Progenitor cell of endocrine pancreas (in vitro differentiated cells): ENCODE measurements at places on chromosomes 7 and 10. TPM values are rescaled to one million over a fixed set of nuclear protein-coding genes. Genes with fewer than 3 reads are reported as not detected.

Gene FEZF1
- not detected in 2 replicates for total RNA-seq

Gene MACC1
- total RNA-seq = 16.1 and 21.3 TPM in 2 replicates

Gene ITPRID1
- 3.1 and 3.9 TPM in 2 replicates for total RNA-seq

Gene EPO
- total RNA-seq = 0.22 and 0.29 TPM in 2 replicates

Gene ZFAND2A
- total RNA-seq = 14.1 and 16.8 TPM in 2 replicates

Gene OR13A1
- 0.38 TPM in 2 replicates for total RNA-seq

DNA sequence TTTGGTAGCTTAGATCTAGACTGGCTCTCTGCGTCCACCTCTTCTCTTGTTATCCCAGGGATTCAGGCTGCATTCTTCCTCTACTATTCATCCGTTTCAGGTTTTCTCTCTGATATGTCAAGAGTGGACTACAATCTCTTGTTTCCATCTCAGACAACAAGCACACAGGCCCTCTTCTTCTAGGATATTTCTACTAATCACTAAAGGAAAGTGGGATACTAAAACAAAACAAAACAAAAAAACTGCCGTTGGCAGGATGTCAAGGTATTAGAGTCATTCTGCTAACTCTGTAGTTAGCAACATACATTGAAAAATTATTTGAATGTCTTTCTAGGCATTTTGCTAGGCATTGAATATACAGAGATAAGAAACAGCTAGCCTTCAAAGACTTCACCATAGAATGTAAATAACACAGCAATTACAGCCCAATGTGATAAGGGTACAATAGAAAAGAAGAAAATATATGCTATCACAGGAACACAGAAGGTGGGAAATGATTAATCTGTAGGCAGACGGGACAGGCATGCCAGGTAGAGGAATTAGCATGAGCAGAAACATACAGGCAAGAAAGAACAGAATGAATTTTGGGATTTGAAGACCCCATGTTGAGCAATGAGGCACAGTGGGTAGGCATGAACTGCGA, 210.5 kb downstream of the CSTF2T start:
- H3K4me1 ChIP-seq = peaks cover 7% of the 10 kb centered on the region
- DNase-seq = no peak
- H3K27me3 ChIP-seq = peaks cover 3% of the 10 kb centered on the region
- H3K36me3 ChIP-seq = no peaks in the 10 kb centered on the region
- no peak overlapping the region for H3K4me3 ChIP-seq
- H3K27ac ChIP-seq = no peak overlapping the region

- H3K27ac ChIP-seq = no peak overlapping the region
- H3K27me3 ChIP-seq = no peaks in the 10 kb centered on the region
- peaks cover 22% of the 10 kb centered on the region for H3K4me1 ChIP-seq
- peaks cover 5% of the 10 kb centered on the region for H3K36me3 ChIP-seq
- DNase-seq = no peak
These were observed 125.9 kb downstream of the GRK5 start for GRCh38 chr10:119333146-119333792.

- H3K27ac ChIP-seq = no peak overlapping the region
- H3K4me1 ChIP-seq = peaks cover 2% of the 10 kb centered on the region
- no peaks in the 10 kb centered on the region for H3K36me3 ChIP-seq
- H3K4me3 ChIP-seq = no peak overlapping the region
These were observed 63.6 kb upstream of the IGFBP3 start for GRCh38 chr7:45984386-45985295.

- H3K36me3 ChIP-seq = no peaks in the 10 kb centered on the region
- H3K4me1 ChIP-seq = peaks cover 7% of the 10 kb centered on the region
- H3K27me3 ChIP-seq = peaks cover 30% of the 10 kb centered on the region
- no peak for DNase-seq
These were observed 326.4 kb downstream of the KCNMA1 start for GRCh38 chr10:77311186-77311585.

GRCh38 chr10:127756264-127756663, 19.3 kb downstream of the FOXI2 start:
- H3K4me3 ChIP-seq = no peak overlapping the region
- no peak overlapping the region for H3K27ac ChIP-seq
- H3K4me1 ChIP-seq = no peaks in the 10 kb centered on the region
- no peaks in the 10 kb centered on the region for H3K36me3 ChIP-seq

- H3K4me1 ChIP-seq = peaks cover 14% of the 10 kb centered on the region
- no peak for DNase-seq
- no peak overlapping the region for H3K4me3 ChIP-seq
- H3K27ac ChIP-seq = peak overlapping the region; percentile 69
- H3K27me3 ChIP-seq = no peaks in the 10 kb centered on the region
These were observed 14.4 kb upstream of the RBM20 start for GRCh38 chr10:110629680-110630191.

- H3K36me3 ChIP-seq = peaks cover 34% of the 10 kb centered on the region
- no peaks in the 10 kb centered on the region for H3K4me1 ChIP-seq
- H3K27ac ChIP-seq = no peak overlapping the region
- DNase-seq = no peak
These were observed 21.9 kb downstream of the EIF3B start for GRCh38 chr7:2376351-2377154.

DNA sequence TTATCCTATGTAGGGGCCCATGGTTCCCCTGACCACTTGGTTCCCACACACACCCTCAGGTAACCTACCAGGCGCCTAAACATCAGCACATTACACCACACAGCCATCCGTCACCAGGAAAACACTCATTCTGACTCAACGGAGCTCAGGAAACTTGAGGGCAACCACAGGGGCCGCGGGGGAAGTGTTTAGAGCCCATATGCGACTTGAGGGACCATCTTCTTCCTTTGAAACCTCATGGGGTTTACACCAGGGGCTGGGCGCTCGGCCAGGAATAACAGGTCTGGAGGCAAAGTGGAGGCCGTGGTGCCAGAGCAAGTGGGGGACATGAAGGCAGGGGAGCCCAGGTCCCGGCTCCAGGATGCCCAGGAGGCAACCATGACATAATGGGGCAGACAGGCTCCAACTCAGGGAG, 1.5 kb downstream of the STX1A start:
- H3K4me3 ChIP-seq = peak overlapping the region; percentile 66
- H3K36me3 ChIP-seq = no peaks in the 10 kb centered on the region
- H3K27ac ChIP-seq = peak overlapping the region; percentile 41
- peaks cover 9% of the 10 kb centered on the region for H3K27me3 ChIP-seq
- H3K4me1 ChIP-seq = peaks cover 21% of the 10 kb centered on the region

DNA sequence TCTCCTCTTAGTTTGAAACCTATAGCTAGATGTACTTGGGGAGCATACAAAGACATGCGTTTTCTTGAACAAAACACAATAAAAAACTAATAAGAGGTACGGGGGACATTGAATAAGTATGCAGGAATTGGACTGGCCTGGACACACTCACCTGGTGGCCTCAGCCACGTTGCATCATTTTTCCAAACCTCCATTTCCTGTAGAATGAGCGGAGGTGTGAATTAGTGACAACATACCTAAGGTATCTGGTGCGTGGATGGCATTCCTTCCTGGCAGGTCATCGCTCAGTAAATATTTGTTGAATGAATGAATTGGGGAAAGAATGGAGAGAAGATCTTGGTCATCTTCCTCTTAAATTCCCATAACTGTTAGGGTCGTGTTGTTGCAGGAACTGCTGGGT, 103.2 kb upstream of the CTBP2 start:
- H3K4me1 ChIP-seq = peaks cover 6% of the 10 kb centered on the region
- H3K4me3 ChIP-seq = no peak overlapping the region
- H3K36me3 ChIP-seq = no peaks in the 10 kb centered on the region

DNA sequence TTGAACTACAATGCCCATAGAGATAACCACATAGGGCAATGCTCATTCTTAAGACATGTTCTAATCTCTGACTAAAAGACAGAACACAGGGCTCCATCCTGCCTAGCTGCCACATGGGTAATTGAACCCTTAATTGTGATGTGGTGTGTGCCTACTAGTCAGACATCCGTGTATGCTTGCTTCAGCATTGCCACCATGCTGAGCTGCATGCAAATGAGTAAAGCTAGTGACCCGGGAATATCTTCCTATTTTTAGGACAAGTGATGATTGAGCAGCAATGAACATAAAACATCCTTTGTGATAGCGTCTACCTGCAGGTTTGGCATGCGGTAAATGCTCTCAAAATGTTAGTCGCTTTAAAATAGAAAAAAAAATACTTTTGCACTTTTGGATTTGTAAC, 115.8 kb downstream of the MAGI2 start:
- H3K27me3 ChIP-seq = no peaks in the 10 kb centered on the region
- no peak overlapping the region for H3K4me3 ChIP-seq
- no peaks in the 10 kb centered on the region for H3K4me1 ChIP-seq
- no peak for DNase-seq

DNA sequence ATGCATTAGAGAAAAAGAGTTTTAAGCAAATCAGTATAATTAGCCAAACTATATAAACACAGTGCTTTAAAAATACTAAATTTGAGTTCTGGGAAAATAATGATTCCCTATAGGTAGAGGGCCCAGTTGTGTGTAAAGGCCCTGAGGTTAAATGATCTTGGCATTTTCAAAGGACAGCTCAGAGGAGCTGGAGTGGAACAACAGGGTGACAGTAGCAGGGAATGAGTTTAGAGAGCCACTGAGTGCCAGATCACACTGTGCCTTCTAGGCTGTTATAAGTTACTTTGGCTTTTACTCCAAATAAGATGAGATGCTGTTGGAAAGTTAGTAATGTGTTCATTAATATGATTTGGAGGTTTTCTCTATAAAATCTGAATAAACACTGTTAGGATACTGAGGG, 34.6 kb downstream of the VWDE start:
- H3K27me3 ChIP-seq = no peaks in the 10 kb centered on the region
- H3K4me3 ChIP-seq = no peak overlapping the region
- no peaks in the 10 kb centered on the region for H3K4me1 ChIP-seq
- DNase-seq = no peak
- H3K36me3 ChIP-seq = no peaks in the 10 kb centered on the region

GRCh38 chr10:118246332-118247295, 95.5 kb downstream of the FAM204A start:
- peaks cover 95% of the 10 kb centered on the region for H3K27me3 ChIP-seq
- H3K36me3 ChIP-seq = no peaks in the 10 kb centered on the region
- no peak overlapping the region for H3K4me3 ChIP-seq
- DNase-seq = no peak
- no peaks in the 10 kb centered on the region for H3K4me1 ChIP-seq
- H3K27ac ChIP-seq = peak overlapping the region; percentile 73

DNA sequence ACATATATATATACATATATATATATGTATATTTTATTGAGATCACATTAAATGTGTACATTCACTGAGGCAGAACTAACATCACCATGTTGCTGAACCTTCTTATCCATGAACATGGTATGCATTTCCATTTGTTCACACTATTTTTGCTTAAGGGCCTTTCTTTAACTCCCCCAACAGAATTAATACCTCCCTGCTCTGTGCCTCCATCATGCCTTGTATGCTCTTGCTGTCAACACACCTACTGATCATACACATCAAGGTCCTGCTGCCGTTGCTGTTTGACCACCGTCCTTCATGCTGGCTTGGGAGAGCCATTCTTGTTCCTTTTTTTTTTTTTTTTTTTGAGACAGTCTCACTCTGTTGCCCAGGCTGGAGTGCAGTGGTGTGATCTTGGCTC, 43.5 kb downstream of the EPHB4 start:
- H3K4me1 ChIP-seq = no peaks in the 10 kb centered on the region
- H3K27ac ChIP-seq = no peak overlapping the region
- no peaks in the 10 kb centered on the region for H3K36me3 ChIP-seq
- no peak for DNase-seq

DNA sequence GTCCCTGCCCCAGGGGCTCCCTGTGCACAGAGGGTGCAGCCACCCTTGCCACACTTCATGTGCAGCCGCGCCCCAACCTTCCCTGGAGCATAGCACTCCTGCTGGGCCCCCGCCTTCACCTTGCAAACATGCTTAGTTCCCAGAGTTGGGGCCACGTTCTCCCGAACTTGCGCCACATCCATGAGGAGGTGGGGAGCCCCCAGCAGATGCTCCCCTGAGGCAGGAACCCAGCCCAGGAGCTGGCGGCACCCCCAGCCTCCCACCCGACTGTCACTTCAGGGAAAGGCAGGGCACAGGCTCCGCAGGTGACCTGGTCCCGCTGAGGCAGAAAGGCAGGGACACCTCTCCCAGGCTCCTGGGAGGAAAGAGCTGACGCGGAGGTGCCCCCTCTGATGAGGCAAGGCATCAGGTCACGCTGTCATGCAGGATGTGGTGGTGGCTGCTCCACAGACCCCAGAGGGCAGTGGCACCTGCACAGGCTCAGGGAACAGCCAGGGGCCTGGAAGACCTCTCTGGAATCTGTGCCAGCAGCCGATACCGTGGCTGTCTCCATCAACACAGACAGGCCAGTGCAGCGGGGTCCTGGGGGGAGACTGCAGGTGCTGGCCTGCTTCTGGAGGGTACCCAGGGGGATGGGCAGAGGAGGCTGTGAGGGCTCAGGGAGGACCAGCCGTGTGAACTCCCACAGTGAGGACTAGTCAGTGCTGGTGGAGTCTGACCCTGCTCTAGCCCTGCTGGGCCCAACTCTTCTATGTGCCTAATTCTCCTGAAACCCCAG, 221.3 kb downstream of the MAD1L1 start:
- no peaks in the 10 kb centered on the region for H3K27me3 ChIP-seq
- peaks cover 6% of the 10 kb centered on the region for H3K36me3 ChIP-seq
- H3K4me1 ChIP-seq = no peaks in the 10 kb centered on the region
- DNase-seq = no peak
- H3K4me3 ChIP-seq = no peak overlapping the region

- H3K27ac ChIP-seq = no peak overlapping the region
- no peaks in the 10 kb centered on the region for H3K36me3 ChIP-seq
- no peaks in the 10 kb centered on the region for H3K4me1 ChIP-seq
These were observed 228.0 kb downstream of the TWIST1 start for GRCh38 chr7:18889436-18889835.

GRCh38 chr7:135942614-135943013, 34.5 kb downstream of the MTPN start:
- H3K36me3 ChIP-seq = peaks cover 3% of the 10 kb centered on the region
- H3K4me3 ChIP-seq = no peak overlapping the region
- no peak overlapping the region for H3K27ac ChIP-seq
- no peak for DNase-seq
- H3K4me1 ChIP-seq = peaks cover 20% of the 10 kb centered on the region

GRCh38 chr7:128217030-128217805, 23.9 kb upstream of the LEP start:
- H3K4me1 ChIP-seq = no peaks in the 10 kb centered on the region
- peaks cover 50% of the 10 kb centered on the region for H3K27me3 ChIP-seq
- no peaks in the 10 kb centered on the region for H3K36me3 ChIP-seq
- no peak overlapping the region for H3K4me3 ChIP-seq

- H3K4me3 ChIP-seq = no peak overlapping the region
- no peaks in the 10 kb centered on the region for H3K36me3 ChIP-seq
- no peaks in the 10 kb centered on the region for H3K4me1 ChIP-seq
These were observed 18.7 kb downstream of the C10orf105 start for GRCh38 chr10:71700731-71701368.

DNA sequence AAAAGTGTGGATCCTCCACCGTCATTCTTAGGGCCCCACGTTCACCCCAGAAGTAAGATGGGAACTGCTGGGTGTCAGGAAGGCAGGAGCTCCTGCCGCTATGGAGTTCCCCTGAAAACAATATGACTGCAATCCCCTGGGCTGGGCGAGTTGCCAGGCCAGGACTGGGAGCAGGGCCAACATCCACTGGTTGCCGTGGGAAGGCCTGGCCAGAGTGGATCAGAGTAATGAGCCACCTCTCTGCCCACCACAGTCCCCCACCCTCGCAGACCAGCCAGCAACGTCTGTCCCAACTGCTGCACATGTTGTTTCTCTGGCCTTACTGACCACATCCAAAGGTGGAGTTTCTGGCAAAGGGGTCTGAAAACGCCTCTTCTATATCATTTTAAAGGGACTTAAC, 86.6 kb downstream of the STRA8 start:
- no peak overlapping the region for H3K27ac ChIP-seq
- no peaks in the 10 kb centered on the region for H3K27me3 ChIP-seq
- H3K4me3 ChIP-seq = no peak overlapping the region
- H3K4me1 ChIP-seq = no peaks in the 10 kb centered on the region
